ENCODE measurements at places on chromosomes 13 and 19.

GRCh38 chr13:77034881-77035280 is 7.9 kb upstream of the FBXL3 start:
- no peak for DNase-seq

DNA sequence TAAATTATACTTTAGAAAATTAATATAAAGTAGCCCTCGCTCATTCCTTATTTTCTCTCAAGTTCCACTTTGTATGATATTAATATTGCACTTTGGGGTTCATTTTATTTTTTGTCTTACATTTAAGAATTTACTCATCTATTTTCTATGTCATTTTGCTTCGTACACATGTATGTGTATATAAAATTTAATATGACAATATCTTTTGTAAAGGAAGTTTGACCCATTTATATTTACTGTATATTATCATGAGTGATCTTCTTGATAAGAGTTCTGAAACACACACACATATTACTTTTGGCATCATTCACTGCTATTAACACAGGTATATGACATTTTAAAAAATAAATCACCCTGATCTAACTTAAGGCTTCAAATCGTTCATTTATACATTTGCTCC is 83.1 kb downstream of the IRS2 start:
- no peak for DNase-seq

DNA sequence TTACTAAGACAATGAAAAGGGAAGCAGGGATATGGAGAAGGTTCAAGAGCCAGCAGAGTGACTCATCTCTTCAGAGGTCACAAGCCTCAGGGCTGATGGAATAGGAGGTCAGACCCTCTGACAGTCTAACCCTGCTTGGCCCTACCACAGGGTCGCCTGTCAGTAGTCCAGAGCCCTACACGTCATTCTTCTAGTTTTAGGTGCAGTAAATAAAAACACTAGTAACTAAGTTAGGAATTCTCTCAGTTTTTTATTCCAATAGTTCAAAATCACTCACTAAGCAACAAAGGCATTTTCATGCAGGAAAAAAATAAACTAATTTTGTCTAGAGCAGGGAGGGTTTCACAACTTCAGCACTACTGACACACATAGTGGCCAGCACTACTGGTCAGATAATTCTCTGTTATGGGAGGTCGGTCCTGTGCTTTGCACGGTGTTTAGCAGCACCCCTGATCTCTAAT is 27.2 kb downstream of the FOXO1 start:
- DNase-seq: no peak

DNA sequence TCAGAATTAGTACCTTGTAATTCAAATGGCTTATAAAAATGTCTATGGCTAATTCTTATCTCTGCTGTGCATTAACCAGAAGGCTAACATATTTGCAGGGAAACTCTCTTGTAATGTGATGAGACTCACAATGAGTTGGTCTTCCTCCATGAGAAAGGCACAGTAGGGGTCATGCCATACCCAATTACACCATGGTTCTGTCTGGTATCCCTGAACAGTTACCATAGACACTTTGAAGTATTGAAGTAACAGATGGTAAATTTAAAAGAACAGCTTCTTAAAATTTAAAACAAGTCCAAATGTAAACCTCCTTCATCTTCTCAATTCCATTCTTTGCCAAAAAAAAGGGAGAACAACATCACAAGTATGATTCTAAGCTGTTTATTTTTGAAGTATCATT is 22.6 kb upstream of the SLAIN1 start:
- DNase-seq: no peak

DNA sequence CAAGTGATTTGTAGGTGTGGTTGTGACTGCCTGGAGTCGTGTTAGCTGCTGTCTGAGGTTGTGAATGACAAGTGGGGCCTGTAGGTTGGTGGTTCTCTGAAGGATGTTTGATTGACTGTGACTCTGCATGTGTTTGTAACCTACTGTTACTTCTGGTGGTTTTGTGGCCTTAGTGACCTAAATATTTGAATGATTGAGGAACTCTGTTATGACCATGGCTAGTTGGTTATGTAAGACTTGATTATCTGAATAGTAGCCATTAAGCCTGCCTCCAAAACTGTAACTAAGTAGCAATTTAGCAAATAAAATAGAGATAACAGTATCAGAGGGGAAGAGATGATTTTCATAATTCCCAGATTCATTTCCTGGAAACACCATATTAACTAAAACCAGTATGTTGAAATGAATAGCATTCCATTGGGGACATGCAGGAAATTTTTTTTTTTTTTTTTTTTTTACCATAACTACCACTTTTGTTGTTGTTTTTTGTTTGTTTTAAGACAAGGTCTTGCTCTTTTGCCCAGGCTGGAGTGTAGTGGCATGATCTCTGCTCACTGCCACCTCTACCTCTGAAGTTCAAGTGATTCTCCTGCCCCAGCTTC is 865 bp downstream of the ZNF382 start:
- DNase-seq: no peak

GRCh38 chr13:108853031-108853430 is 223.6 kb downstream of the MYO16 start:
- no peak for DNase-seq

GRCh38 chr13:91644806-91645205 is 246.4 kb downstream of the GPC5 start:
- no peak for DNase-seq

DNA sequence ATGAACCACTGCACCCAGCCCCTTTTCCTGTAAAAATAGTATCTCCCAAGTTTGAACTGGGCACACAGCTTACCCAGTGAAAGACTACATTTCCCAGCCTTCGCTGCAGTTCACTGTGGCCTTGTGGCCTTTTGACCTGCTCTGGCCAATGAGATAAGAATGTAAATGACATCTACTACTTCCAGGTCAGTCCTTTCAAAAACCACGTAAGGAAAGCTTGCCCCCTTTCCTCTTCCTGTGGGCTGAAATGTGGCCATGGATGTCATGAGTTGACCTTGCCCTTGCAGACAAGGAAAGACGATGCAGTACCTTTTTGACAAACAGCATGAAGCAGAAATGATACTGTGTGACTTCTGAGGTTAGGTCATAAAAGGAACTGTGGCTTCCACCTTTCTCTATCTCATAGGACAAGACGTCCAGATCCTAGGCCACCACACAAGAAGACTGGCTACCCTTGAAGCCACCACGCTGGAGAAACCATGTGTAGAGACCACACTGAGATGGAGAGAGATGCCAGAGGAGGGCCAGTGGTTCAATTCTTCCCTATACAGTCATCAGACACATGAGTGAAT is 19.9 kb downstream of the ACER1 start:
- DNase-seq: no peak

- no peak for DNase-seq
Measured at GRCh38 chr19:49801966-49802661, 11.0 kb downstream of the FUZ start.

- no peak for DNase-seq
Measured at GRCh38 chr19:11361771-11362731, 6.8 kb downstream of the PLPPR2 start.

- DNase-seq: no peak
Measured at GRCh38 chr13:34039678-34040077, 221.7 kb downstream of the RFC3 start.

- no peak for DNase-seq
Measured at GRCh38 chr19:2638417-2638940, 64.0 kb downstream of the GNG7 start.

GRCh38 chr19:3580156-3580934 is 4.9 kb upstream of the GIPC3 start:
- no peak for DNase-seq

GRCh38 chr13:39196965-39197646 is 158.8 kb downstream of the NHLRC3 start:
- DNase-seq: no peak

DNA sequence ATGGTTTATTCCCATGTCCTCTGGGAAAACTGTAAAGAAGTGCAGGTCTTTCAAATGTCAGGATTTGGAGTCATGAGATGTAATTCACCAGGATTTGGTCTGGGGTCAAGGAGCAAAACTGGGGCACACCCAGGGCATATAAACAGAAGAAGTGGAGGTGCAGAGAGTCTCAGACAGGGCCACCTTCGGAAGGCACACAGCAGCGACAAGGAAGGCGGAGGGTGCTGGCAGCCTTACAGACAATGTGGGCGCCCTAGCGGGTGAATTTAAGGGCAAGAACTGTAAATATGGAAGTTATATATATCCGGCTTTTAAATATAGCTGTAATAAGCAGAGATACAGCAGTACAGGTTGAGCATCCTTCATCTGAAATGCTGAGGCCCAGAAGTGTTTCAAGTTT is 31.2 kb downstream of the DHRS12 start:
- no peak for DNase-seq

DNA sequence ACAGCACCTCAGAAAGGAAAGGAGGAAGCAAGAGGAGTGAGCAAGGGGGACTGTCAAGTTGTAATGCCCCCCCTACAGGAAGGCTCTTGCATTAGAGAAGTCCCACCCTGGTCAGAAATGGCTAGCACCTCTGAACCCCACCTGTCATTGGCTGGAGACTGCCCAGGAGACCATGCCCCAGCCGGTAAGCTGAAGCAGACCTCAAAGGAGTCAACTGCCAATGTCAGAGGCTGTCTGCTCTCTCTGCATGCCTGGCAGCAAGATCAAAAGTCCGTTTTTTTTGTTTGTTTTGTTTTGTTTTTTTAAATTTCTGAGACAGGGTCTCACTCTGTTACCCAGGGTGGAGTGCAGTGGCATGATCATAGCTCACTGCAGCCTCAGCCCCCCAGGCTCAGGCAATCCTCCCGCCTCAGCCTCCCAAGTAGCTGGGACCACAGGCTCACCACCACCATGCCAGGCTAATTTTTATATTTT is 8.1 kb upstream of the BCL3 start:
- DNase-seq: no peak

DNA sequence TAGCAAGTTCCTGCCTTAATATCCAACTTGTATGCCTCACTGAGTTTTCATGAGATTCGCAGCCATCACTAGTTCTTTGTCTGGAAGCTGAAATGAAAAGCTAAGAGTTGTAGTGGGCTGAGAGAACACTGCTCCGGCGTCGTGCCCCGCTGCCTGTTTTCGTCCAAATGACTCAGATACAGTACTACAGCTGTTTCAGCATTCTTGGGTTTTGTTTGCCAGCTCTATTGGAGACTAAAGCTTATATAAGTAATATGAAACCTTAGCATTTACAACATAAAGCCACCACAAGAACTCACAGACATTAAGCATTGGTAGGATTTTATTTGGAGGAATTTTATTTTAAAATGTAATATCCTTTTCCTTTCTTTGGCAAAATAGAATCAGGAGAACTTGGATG is 299.7 kb downstream of the DLEU7 start:
- no peak for DNase-seq

- DNase-seq: no peak
Measured at GRCh38 chr13:92602560-92602959, 624.0 kb upstream of the GPC6 start.

- DNase-seq: no peak
Measured at GRCh38 chr19:3039641-3040077, 10.6 kb upstream of the TLE2 start.

DNA sequence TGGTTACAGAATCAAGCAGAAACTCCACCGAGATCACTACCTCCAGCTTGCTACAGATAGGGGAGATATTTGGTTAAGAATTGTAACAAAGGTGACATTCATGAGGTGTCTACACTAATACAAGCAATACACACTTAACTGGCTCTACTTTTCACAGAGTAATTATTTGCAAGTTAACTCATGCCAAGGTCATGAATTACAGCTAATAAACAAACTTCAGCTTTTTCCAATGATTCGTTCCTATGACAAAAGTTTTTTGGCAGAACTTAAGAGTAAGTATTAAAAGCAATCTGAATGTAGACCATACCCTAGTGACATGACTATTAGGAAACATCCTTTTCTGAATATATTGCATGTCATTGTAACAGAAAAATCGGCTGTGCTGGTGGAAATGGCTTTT is 72.1 kb downstream of the LHFPL6 start:
- no peak for DNase-seq

DNA sequence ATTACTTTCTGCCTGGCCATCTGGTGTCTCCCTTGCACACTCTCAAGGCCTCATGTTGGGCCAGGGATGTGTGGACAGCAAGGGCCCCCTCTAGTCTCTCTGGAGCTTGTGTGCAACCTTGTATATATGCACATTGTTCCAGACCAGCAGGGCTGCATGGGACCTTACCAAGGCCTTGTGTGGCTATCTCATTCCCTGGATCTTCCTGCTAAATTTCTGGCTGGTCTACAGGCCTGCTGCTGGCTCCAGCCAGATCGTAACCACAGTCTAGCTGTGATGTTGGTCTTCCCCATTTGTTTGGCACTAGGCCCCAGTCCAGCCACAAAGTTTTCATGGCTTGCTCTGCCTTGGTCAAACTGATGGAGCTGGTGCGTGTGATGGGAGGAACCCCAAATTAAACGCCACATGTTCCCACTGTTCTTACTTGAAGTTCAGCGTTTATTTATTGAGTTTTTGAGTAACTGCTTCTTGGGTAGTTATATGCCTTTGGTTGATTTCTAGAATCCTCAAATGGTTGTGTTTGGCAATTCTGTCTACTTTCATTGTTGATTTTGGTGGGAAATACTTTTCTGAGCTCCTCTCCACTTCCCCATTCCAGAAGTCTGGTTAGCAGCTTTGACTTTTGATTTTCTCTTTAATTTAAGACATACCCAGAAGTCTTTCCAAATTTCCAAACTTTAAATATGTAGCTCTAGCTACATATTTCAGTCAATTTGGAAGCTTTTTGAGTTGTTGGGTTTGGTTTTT is 56.4 kb downstream of the SIPA1L3 start:
- DNase-seq: no peak

DNA sequence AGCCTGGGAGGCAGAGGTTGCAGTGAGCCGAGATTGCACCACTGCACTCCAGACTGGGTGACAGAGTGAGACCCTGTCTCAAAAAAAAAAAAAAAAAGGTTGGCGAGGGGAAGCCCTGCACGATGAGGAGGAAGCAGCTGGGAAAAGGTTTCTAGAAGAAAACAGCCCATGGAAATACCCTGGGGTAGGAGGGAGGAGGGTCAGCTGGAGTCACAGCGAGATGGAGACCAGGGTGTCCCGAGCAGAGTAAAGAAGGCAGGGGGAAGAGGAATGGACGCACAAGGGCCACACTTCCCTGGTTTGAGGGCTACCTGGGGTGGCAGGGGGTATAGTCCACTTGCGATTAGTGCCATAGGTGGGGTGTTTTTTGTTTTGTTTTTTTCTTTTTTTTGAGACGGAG is 6.4 kb downstream of the KANK3 start:
- DNase-seq: no peak

- no peak for DNase-seq
Measured at GRCh38 chr19:7195046-7195445, 99.2 kb downstream of the INSR start.

DNA sequence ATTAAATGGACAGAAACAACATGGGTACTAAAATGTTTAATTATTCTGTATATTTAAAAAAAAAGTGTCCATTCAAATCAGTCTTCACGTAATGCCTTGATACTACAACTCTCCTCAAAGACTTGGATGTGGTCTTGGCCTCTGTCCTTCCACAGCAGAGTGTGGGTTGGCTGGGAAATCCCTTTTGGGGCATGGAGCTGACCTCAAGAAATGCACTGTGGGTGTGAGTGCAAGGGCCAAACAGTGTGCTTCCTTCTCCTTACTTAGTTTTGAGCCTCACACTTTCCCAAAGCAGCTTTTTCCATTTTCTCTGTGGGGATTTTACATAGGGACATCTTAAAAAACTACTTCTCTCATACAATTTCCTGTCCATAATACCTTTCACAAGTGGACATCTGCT is 607.4 kb downstream of the EFNB2 start:
- DNase-seq: no peak

- no peak for DNase-seq
Measured at GRCh38 chr19:38852231-38853044, 2.7 kb upstream of the HNRNPL start.

- DNase-seq: peak; percentile 77
Measured at GRCh38 chr19:45406226-45407090, at the start of gene POLR1G. POLR1G (plus strand) TSS chr19:45406644; CDS start chr19:45406697, 53 bp downstream.
